ENCODE measurements at places on chromosomes 2 and 18. TPM values are rescaled to one million over a fixed set of nuclear protein-coding genes. Genes with fewer than 3 reads are reported as not detected.

SLC14A1 gene
- 2.8 TPM for total RNA-seq

OSR1 gene
- total RNA-seq: not detected

ANKRD29 gene
- not detected for total RNA-seq

ADGRF3 gene
- 0.97 TPM for total RNA-seq

B4GALT6 gene
- total RNA-seq: 0.67 TPM

ETAA1 gene
- 13.6 TPM for total RNA-seq

SERPINB11 gene
- total RNA-seq: not detected
